Astrocyte of the cerebellum (primary cell): ENCODE measurements at places on chromosomes 4 and X.

- DNase-seq: no peak
Observed at GRCh38 chrX:105317117-105317516, 96.6 kb upstream of the TEX13A start.

- no peak for DNase-seq
Observed at GRCh38 chrX:150602743-150603142, 34.3 kb downstream of the MTM1 start.

- no peak for DNase-seq
Observed at GRCh38 chr4:169024762-169025161, 14.7 kb upstream of the CBR4 start.

- DNase-seq: no peak
Observed at GRCh38 chr4:16231570-16232245, 5.4 kb upstream of the TAPT1 start.

DNA sequence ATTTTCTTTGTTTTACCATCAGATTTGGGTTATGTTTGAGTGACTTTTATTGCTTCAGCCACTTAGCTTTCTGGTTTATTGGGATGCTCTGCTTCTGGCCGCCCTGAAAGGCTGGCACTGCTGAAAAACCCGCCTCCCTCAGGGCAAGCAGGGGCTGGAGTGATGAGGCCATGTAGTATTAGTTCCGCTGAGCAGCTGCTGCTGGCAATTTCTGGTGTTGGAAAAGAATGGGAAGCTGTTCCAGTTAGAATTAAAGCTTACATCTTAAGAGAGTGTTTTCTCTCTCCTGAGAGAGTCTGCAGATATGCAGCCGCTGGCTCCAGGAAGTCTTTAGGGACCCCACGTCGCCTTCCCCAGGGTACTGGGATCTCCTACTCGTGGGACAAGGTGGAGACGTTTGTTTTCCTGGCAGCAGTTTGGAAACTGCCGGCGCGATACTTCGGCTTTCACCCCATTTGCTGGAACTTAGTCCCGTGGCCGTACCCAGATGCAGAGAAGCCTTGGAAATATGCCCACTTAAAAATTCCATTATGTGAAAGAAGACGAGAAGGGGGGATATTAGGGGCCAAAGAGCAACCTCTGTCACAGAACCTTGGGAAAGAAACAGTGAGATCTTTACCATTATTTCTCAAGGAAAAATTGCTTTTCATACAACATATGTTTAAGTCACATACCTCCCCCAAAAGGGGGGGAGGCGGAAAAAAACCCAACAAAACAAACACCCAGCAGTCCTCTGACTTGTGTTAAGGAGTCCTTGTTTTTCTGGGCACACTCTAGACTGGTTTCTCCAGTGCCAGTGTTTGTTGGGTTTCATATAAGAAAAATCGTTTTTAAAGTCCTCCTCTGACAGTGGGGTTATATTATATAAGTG, 72.6 kb downstream of the TMEM131L start:
- no peak for DNase-seq

DNA sequence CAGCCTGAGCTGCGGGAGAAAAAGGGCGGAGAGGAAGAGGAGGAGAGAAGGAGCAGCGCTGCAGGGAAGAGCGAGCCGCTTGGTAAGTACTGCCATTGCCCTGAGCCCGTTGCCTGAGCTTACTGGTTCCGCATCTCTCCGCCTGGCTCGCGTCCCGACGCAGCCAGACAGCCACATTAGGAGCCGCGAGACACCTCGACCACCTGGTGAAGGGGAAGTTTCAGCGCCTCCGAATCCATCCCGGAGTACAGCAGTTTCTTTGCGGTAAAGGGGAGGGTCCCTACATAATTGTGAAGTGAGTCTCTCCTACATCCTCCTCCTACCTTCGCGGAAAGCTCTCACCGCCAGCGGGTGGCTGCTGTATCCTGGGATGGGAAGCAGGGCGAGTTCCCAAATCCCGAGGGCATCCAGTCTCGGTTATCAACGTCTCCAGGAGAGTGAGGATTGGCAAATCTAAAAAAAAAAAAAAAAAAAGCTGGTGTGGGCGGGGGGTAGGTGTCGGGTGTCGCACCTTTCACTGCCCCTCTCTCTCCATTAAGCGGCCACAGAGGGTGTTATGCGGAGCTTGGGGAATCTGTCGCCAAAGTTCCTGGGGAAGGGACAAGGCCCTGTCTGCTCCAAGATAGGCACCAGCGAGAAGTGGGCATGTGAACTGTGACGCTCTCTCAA, 7.9 kb downstream of the TBX22 start:
- no peak for DNase-seq

- DNase-seq: no peak
Observed at GRCh38 chrX:5718651-5719050, 510.0 kb downstream of the NLGN4X start.

DNA sequence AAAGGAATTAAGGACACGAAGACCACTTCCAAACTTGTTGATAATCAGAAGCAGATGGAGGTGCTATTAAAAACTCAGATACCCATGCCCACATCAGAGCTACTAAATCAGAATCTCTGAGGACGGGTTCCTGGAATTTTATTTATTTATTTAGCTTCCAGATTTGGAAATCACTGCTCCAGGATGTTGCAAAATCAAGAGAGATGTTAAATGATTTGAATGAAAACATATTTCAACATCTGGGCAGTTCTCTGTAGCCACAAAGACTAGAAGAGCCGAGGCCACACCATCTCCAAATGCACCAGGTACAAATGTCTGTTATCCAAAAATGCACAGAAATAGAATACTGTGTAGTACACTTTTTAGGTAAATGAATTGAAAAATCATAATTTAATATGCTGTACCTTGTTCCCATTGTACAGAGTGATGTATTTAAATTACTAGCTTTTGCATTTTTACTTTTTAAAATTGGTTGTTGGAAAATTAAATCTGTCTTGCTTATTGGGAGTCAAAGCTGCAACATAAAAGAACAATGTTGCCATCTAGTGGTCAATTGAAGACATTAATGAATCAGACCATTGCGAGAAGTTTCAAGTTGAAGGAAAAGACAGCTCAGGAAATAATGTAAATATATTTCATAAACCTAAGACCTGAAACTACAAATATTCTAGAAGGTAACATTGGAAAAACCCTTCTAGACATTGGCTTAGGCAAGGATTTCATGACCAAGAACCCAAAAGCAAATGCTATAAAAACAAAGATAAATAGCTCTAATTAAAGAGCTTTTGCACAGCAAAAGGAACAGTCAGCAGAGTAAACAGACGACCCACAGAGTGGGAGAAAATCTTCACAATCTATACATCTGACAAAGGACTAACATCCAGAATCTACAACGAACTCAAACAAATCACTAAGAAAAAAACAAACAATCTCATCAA, 151.3 kb upstream of the TTC29 start:
- peak; percentile 54 for DNase-seq

GRCh38 chr4:182215148-182215547, 28.1 kb upstream of the TENM3 start:
- DNase-seq: no peak

GRCh38 chr4:79842162-79842561, 230.9 kb downstream of the ANTXR2 start:
- no peak for DNase-seq

DNA sequence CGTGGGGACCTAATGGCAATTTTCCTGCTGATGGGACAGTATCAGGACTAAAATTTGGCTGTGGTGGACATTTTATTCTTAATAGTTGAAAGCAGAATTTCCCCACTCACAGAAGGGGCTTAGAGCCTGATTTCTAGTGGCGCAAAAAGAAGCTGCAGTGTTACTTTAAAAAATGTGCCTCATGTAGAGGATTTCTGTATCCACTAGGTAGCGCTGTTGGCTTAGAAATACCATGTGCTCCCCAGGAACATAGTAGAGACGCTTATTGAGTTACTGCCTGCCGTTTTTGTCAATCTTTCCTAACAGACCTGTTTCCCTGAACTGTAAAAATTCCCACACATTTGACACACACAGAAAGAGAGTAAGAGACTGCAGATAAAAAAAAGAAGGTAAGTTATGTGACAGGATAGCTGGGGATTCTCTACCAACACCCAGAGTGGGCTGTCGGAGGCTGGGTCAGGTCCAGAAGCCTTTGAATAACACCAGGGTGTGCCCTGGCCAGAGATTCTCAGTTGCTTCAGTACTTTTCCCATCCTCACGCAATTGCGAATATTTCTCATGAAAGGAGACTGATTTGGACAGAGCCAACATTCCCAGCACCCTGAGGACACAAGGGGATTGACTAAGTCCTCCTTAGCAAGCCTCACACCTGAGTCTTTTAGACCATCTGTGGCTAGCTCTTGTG, 88.4 kb downstream of the ZXDA start:
- peak; percentile 1 for DNase-seq

DNA sequence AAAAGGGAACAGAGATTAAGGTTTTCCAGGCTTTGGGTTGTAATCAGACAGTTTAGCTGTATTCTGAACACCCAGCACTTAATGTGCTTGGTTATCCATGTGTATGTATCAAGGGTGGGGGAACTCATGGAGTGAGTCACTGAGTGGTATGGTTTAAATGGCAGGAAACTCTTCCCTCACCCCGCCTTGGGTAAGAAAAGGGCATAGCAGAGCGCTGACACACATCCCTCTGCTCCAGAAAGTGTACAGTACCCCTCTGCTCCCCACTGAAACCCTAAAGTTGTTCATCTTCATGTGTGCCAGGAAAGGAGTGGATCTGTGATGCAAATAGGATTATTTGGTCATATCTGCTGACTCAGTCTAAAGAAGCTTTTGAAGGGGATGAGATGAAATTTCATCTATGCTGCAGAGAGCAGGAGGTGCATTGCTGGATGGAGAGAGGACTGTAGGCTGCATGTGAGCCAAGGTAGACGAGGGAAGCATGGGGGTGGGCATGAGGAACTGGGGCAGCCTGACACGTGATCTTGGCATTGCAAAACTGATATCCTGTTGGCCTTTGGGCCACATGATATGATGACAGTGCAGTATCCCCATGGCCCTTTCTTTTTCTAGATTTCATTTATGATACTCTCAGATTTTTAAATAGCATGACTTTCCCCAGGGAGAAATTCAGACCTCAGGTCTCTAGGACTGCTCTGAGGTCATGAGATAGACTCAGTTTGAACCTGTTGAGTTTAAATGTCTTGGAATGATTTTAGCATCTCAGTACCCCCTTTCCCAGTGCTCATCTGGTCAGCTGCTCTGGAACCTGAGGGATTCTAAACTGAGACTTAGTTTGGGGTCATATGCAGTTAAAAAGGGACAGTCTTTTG, 84.8 kb downstream of the TMEM164 start:
- peak; percentile 27 for DNase-seq

GRCh38 chr4:146550161-146550560, 28.4 kb upstream of the SLC10A7 start:
- DNase-seq: no peak

GRCh38 chr4:108203377-108203776, 34.6 kb upstream of the LEF1 start:
- no peak for DNase-seq

DNA sequence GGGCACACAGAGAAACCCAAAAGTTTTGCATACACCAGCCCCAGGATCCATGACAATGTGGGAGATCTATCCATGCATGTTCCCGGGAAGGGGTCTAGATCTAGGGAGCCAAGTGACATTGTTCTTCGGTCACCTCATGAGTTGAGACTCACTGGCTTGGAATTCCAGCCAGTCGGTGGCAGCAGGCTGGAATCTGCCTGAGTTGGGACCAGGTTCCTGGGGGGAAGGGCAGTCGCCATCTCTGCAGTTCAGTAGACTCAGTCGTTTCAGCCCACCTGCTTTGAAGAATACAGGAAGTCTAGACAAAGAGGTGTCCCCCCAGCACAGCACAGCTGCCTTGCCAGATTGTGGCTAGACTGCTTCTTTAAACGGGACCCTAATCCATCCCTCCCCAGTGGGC, 46.0 kb upstream of the PBDC1 start:
- DNase-seq: no peak

- peak; percentile 20 for DNase-seq
Observed at GRCh38 chrX:153371256-153371655, 29.9 kb downstream of the PNMA6E start.

- DNase-seq: no peak
Observed at GRCh38 chr4:48347282-48347921, 6.1 kb downstream of the SLAIN2 start.

DNA sequence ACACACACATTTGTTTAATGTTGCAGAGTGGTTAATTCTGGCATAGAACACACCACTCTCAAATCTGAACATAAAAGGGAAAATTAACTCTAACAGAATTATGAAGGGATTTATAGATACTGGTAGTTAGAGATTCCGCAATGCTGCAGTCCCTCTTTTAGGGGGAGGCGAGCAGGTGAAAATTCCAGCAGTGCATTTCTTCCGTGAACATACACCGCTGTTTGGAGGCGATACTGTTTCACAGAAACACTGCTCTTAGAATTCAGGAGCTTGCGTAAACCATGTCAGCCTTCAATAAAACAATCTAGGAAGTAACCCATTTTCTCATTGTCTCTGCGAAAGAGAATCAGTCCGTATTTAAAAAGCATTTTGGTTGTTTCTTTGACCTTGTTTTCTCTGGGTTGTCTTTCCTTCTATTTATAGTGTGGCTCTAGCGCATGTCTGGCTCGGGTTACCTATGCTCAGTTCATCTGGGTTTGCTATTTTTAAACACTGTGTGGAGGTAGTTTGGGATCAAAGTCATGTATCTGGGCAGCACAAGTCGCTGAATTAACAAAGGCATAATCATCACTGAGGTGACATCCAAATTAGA, 90.4 kb downstream of the GPAT3 start:
- no peak for DNase-seq

DNA sequence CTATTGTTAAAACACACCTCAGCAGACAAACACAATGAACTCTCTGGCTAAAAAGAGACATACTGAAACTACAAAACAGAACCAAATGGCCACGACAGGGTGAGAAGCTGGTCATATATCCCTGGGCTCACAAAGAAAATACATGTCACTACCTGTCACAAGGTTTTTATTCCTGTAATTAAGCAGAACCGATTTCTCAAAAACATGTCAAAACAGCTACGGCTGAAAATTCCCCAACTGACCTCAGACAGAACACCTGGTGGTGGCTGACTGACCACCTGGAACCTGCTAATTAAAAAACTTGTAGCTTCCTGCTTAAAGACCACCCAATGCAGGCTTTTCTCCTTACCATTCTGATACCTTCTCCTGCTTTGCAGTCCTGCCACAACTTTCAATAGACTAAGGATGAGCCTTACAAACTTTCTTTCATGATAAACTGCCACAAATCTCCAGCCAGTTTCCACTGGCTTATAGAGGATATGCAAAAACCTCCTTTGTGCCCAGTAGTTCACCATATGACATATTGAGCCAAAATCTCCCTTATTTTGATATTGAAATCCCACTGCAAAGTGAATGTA, 571.9 kb downstream of the SPOCK3 start:
- DNase-seq: no peak

GRCh38 chrX:136203951-136204350, 47.2 kb downstream of the MAP7D3 start:
- no peak for DNase-seq

DNA sequence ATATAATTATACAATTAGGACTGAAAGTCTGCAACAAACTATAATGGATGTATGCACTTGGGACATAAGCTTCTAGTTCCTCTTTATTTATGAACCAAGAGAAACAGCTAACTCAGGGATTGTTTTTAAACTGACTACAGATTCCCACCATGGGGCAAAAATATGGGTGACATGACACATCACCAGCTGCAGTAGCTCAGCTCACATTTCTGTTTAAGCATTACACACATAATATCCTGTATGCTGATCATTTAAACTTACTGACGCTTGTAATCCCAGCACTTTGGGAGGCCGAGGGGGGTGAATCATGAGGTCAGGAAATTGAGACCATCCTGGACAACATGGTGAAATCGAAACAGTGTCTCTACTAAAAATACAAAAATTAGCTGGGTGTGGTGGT, 11.5 kb downstream of the FGB start:
- DNase-seq: no peak

- peak; percentile 92 for DNase-seq
Observed at GRCh38 chr4:165440415-165441158, 61.8 kb downstream of the CPE start.
